ENCODE measurements at places on chromosomes 4 and X.

GRCh38 chr4:82528074-82528473 is 33.7 kb downstream of the TMEM150C start:
- no peak for DNase-seq

DNA sequence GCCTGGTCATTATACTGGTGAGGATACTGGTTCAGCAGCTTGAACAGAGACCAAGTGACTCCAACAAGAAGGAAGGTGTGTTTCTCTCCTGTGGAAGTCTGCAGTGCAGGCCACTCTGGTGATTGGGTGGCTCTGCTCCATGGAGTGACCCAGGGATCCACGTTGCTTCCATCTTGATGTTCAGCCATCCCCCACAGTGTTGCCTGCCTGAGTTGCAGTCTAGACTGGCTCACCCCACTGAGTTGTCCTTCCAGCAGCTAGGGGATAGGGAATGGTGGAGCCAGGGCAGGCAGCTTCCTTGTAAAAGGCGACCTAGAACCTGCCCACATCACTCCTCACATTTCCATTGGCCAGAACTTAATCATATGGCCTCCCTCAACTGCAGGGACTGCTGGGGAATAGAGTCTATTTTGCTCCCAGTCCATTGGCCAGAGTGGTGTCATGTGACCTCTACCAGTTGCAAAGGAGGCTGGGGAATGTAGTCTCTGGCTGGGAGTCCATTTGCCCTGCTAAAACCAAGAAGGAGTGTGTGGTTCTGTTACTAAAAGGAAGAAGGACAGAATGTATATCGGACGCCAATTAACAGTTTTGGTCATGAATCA is 8.0 kb downstream of the MAN2B2 start:
- DNase-seq = peak; percentile 48

- no peak for DNase-seq
These were observed 28.3 kb downstream of the CNGA2 start for GRCh38 chrX:151762802-151763201.

DNA sequence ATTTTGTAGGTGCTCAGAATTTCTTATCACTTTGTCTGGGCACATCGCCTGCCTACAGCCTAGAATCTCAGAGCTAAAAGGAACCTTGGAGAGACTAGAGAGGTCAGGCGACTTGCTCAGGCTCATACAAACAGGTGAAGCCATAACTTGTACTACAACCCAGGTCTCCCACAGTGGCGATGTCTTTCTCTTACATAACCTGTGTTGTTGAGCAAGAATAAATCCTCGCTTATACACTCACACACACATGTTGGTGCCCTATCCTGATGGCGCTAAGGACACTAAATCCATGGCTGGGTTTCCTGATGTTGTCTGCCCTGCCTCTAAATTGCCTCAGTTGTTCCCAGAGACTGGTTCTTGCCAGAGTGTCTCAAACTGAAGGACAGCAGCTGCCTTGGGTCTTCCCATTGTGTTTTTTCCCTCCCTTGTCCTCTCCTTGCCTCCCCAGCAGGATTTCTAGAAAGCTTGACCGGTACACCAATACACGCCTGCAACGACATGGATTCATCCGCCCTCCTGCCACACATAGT is 1.6 kb downstream of the TSC22D3 start:
- DNase-seq = no peak

DNA sequence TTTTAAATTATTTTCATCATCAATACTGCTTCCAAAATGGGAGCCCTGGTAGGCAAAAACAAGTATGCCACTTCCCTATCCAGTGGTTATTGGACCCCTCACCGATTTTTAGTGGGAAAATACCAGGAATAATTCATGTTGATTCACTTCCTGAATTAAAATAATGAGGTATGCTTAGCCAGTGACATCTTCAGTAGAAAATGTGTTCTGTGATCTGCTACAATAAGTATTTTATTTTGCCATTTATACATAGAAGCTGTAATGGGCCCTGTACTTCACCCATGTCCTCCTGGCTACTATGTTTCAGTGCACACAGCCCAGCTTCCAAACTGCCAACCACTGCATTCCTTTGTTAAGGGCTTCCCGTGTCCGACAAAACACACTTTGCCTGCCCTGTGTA is 41.0 kb upstream of the KLHL34 start:
- DNase-seq = peak; percentile 3

- no peak for DNase-seq
These were observed 98.7 kb downstream of the MAB21L2 start for GRCh38 chr4:150680651-150681050.

- DNase-seq = peak; percentile 27
These were observed 86.0 kb upstream of the C1QTNF7 start for GRCh38 chr4:15341733-15342300.

DNA sequence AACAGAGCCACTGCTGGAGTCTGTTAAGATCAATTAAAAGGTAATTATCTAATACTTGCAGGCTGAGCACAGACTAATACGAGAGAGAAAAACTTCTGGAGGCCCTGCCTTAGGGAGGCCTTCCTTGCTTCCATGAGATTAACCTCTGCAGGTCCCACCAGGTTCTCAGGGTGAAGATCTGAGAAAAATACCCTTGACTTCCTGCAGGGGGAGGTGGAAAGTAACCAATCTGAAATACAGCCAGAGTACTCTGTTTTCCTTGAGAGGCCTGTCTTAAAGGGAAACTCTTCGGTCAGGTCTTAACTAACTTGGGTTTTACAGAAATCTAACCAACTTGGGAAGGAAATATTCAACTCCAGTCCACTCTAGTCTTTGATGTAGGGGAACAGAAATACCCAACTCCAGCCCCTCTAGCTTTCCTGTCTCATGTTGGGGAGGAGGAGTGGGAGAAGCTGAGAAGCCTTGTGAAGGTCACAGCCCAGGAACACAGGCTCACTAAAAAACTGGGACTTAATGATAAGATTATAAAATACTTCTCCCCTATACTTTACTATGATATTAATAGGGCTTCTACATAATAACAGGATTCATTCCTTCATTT is 77.1 kb downstream of the TBCK start:
- peak; percentile 59 for DNase-seq

DNA sequence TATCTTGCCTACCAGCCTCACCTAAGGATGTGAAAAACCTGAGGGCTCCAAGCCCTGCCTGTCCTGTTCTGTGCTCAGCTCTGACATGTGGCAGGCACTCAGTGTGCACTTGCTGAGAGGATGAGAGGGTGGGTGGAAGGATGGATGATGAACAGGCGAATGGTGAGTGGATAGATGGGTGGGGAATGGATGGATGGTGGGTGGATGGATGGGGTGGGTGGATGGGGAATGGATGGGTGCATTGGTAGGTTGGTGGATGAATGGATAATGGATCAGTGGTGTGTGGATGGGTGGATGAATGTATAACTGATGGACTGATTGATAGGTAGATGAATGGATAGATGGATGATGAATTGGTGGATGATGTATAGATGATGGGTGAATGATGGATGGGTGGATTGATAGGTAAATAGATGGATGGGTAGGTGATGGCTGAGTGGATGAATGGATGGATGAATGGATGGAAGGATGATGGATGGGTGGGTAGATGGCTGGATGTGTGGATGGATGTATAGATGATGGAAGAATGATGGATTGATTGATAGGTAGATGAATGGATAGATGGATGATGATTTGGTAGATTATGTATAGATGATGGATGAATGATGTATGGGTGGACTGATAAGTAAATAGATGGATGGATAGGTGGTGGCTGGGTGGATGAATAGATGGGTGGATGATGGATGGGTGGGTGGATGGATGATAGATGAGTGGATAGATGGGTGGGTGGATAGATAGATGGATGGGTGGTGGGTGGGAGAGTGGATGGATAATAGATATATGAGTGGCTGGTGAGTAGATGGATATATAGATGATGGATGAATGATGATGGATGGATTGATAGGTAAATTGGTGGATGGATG is 69.3 kb upstream of the NKX1-1 start:
- DNase-seq = no peak

DNA sequence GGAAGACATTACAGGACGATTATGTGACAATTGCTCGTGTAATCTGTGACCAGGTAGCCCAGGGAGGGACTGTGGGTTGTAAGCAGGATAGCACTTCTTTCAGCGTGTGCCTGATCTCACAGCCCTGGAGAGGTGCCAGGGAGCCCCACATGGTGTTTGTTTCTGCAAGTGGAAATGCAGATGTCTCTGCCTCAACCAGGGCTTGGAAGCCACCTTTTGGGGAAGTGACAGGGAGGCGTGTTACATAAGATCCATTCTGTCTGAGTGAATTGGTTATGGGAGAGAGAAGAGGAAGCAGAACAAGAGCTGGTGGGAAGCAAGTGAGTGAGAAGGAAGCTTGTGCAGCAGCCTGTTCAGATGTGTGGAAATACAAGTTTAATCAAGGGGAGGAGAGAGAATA is 104.5 kb upstream of the GATB start:
- DNase-seq = peak; percentile 22

DNA sequence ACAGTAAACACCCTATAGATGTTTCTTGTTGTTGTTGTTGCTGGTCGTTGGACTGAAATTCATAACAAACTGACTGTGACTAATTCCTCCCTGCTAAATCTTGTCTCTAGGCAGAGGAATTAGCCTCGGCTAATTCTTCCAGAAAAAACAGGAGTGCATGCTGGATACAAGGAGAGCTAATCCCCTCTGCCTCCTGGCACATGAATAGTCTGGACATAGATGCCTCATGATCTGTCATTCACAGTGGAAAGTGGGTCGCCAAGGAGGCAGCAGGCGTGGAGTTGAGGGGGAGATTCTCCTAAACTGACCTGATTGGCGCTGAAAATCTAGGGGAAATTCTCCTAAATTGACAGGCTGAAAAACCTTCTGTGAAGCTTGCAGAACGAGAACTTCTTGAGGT is 220.1 kb downstream of the DCTD start:
- DNase-seq = no peak

GRCh38 chr4:153787061-153787560 is 1.8 kb downstream of the SFRP2 start:
- no peak for DNase-seq

DNA sequence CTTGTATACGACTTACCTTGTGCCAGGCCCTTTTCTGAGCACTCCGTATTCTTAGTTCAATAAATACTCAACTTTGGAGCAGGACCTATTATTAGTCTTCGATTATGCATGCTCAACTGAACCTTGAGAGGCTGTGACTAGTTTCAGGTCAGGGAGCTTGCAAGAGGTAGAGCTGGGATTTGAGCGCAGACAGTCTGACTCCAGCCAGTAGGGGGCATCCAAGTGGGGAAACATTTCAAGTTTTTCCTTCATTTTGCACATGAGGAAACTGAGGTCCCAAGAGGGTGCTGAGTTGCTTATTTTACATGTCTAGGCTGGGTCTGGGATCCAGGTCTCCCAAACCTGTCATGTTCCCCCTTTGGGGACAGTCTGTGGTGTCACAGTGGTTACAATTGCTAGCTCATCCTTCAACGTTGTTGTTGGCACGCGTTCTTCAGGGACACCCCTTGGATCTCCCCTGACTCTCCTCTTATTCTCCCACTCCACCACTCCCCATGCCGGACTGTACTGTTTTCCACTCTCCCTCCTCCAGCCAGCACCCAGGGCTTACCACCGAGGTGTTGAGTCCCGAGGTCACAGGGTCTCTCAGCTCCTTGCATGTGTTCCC is 6.7 kb upstream of the PRICKLE3 start:
- DNase-seq = peak; percentile 47

GRCh38 chr4:37745946-37746345 is 59.8 kb upstream of the RELL1 start:
- peak; percentile 25 for DNase-seq

DNA sequence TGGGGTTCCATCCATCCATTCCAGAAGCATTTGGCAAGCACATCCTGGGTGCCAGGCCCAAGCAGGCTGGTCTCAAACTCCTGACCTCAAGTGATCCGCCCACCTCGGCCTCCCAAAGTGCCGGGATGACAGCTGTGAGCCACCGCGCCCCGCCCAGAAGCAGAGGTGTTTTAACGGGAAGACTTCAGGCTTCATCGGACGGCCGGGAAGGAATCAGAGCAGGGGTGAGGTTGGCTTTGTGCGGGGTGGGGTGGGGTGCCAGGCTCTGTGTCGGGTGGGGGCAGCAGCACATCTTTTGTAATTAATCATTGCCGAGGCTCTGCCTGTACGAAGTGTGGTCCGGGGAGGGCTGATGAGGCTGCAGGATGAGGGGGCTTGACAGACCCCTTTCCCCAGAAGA is 5.1 kb upstream of the SLC25A6 start:
- DNase-seq = no peak

GRCh38 chr4:38109896-38110295 is 149.7 kb downstream of the PTTG2 start:
- DNase-seq = no peak

GRCh38 chr4:147039976-147040575 is 94.4 kb upstream of the TTC29 start:
- no peak for DNase-seq

DNA sequence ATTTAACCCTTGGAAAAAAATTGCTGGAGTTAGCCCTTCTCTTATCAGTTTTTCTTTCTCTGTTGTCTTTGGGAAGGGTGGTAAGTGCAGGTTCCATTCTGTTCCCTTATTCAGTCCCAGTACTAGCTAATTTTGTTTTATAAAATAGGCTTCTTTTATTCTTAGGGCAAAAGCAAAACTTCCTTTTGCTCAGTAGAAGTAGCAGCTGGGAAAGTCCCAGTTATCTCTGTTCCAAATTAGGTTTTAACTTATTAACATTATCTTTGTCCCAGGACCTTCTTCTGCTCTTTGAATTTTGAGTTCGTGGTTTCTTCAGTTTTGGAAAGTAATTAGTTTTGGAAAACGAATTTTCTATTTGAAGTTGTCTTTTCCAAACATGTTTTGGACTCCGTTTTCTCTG is 61.1 kb downstream of the BANK1 start:
- no peak for DNase-seq

GRCh38 chr4:4362991-4363697 is 23.8 kb upstream of the NSG1 start:
- DNase-seq = peak; percentile 56

DNA sequence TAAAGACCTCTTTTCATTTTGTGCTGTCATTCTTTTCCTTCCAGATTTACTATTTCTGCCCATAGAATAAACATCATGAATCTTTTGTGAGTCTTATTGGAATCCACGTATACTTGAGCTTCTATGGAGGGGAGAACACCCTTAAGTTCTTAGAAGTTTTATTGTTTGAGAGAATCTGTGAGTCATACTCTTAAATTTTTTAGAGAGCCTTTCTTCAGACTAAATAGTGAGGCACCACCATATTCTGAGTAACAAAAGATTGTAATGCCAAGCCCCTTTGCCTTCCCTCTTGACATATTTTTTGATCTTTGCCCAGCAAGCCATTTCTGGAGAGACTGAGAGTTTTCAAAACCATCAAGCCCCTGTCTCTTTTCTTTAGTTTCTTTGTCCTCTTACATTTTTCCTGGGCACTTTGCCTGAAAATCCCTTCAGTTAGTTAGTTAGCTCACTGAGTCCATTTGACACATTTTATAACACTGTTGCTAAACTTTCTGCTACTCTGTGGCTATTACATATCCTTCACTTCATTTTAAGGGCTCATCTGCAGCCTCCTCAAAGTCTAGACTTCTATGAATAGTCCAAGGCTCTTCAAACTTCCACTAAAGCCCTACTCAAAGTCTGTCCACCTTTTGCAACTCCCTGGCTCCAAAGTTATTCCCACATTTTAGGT is 65.3 kb upstream of the NDUFC1 start:
- peak; percentile 67 for DNase-seq

- DNase-seq = no peak
These were observed 647.4 kb downstream of the BCOR start for GRCh38 chrX:39450234-39450977.
